ENCODE measurements at places on chromosomes 2 and 18. TPM values are rescaled to one million over a fixed set of nuclear protein-coding genes. Genes with fewer than 3 reads are reported as not detected.

The BMP10 gene
- polyA plus RNA-seq: not detected

The ABCB11 gene
- polyA plus RNA-seq: not detected

The CFAP65 gene
- polyA plus RNA-seq: 0.61 TPM

The NPHP1 gene
- polyA plus RNA-seq: 3.6 TPM

The FOXD4L1 gene
- polyA plus RNA-seq: not detected

The C2orf80 gene
- 3.3 TPM for polyA plus RNA-seq

The CMPK2 gene
- 5.9 TPM for polyA plus RNA-seq

The VWC2L gene
- polyA plus RNA-seq: 0.29 TPM

The TOGARAM2 gene
- 0.71 TPM for polyA plus RNA-seq

The FAM110C gene
- polyA plus RNA-seq: 1.3 TPM

The TCF4 gene
- 29.3 TPM for polyA plus RNA-seq

The IL18R1 gene
- polyA plus RNA-seq: 0.31 TPM

The LAMA1 gene
- 0.32 TPM for polyA plus RNA-seq

The TSPYL6 gene
- polyA plus RNA-seq: not detected

The ACADL gene
- polyA plus RNA-seq: 0.81 TPM

The ASB18 gene
- polyA plus RNA-seq: not detected

The B4GALT6 gene
- polyA plus RNA-seq: 3.4 TPM

The AOX1 gene
- polyA plus RNA-seq: 0.44 TPM

The CYP27C1 gene
- polyA plus RNA-seq: not detected

The CD8A gene
- polyA plus RNA-seq: 2.7 TPM

The PXDN gene
- 6.9 TPM for polyA plus RNA-seq

The DES gene
- polyA plus RNA-seq: 9.7 TPM

The GLI2 gene
- 0.37 TPM for polyA plus RNA-seq

The OSGEPL1 gene
- polyA plus RNA-seq: 5.9 TPM

The RGPD6 gene
- polyA plus RNA-seq: 6.3 TPM

The SIX2 gene
- polyA plus RNA-seq: 18.6 TPM

The SLC23A3 gene
- polyA plus RNA-seq: not detected

The NMS gene
- not detected for polyA plus RNA-seq

The CWC22 gene
- polyA plus RNA-seq: 5.0 TPM

The DTNA gene
- 114 TPM for polyA plus RNA-seq

The GATA6 gene
- not detected for polyA plus RNA-seq

The OTX1 gene
- 1.0 TPM for polyA plus RNA-seq

The PIKFYVE gene
- polyA plus RNA-seq: 3.7 TPM

The EPB41L3 gene
- polyA plus RNA-seq: 83.1 TPM

The TMEM17 gene
- polyA plus RNA-seq: 1.8 TPM

The MOGAT1 gene
- polyA plus RNA-seq: not detected

The ASPRV1 gene
- 4.1 TPM for polyA plus RNA-seq
